Upper lobe of left lung (tissue), 6 donors: ENCODE measurements at places on chromosomes 11 and 22. TPM values are rescaled to one million over a fixed set of nuclear protein-coding genes. Genes with fewer than 3 reads are reported as not detected.

The KRTAP5-8 gene
- 0.98 TPM for total RNA-seq

The OSBP2 gene
- 12.6 TPM for total RNA-seq

DNA sequence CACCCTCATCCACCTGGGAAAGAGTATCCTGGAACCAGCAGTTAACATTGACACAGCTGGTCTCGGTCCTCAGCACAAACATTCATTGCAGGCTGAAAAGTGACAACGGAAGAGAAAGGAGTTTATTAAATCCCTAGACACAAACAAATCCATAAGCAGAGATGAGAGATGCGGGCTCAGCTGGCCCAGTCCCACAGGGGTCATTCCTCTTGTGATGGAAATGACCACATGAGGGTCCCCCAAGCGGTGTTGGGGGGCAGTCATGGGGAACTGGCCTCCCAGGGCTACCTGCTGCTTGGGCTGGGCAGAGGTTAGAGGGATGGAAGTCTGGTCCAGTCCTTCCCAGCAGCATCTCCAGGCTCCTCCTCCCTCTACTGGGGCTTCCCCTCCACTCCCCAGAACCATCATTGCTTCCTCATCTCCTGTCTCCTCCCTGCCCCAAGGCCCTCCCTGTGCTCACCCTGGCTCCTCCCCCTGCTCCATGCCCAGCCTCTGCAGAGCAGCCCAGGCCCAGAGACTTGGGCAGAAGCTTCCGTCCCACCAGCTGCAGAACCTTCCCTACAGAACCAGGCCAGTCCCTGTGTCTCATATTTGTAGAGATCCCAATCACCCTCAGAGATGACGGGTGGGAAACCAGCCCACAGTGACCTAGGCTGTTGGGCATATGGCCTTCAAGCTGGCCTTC, 5.4 kb upstream of the IGLL5 start:
- H3K4me1 ChIP-seq = no peaks in the 10 kb centered on the region
- no peak overlapping the region for H3K27ac ChIP-seq
- H3K4me3 ChIP-seq = no peak overlapping the region

The MS4A12 gene
- not detected for total RNA-seq

GRCh38 chr11:50075856-50076255, 43.2 kb downstream of the OR4C45 start:
- no peaks in the 10 kb centered on the region for H3K4me1 ChIP-seq
- DNase-seq = peak; percentile 15
- H3K36me3 ChIP-seq = no peaks in the 10 kb centered on the region
- no peak overlapping the region for H3K4me3 ChIP-seq

The KRTAP5-2 gene
- total RNA-seq = not detected

- no peak overlapping the region for H3K4me3 ChIP-seq
- peaks cover 7% of the 10 kb centered on the region for H3K36me3 ChIP-seq
- H3K27ac ChIP-seq = peak overlapping the region; percentile 96
- peak; percentile 68 for DNase-seq
- H3K4me1 ChIP-seq = peaks cover 98% of the 10 kb centered on the region
Observed at GRCh38 chr11:67273260-67273990, 7.2 kb downstream of the GRK2 start.

DNA sequence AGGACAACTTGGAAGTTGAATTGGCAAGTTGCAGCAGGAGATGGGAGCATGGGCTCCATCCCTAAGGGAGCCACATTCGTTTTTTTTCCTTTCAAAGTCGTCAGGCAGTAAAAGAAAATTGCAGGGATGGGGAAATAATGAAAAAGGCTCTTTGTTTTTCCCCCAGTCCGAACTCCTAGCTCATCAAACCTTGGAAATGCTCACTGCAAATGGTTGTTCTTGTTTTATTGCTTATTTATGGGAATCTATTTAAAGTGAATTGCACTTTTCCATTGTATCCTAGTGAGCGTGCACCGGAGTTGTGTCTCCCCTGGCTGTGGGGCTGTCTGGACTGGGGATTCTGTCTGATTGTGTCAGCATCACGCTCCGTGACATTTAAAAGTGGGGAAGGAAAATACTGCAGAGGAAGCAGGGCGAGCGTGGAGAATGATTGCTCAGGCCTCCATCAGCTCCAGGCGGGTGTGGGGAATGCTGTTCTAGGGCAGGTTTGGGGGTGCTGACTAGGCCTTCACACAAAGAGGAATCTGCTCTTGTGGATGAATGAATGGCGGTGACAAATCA, 306.4 kb downstream of the KIRREL3 start:
- no peaks in the 10 kb centered on the region for H3K4me1 ChIP-seq
- H3K36me3 ChIP-seq = no peaks in the 10 kb centered on the region
- H3K27ac ChIP-seq = no peak overlapping the region
- no peak for DNase-seq

DNA sequence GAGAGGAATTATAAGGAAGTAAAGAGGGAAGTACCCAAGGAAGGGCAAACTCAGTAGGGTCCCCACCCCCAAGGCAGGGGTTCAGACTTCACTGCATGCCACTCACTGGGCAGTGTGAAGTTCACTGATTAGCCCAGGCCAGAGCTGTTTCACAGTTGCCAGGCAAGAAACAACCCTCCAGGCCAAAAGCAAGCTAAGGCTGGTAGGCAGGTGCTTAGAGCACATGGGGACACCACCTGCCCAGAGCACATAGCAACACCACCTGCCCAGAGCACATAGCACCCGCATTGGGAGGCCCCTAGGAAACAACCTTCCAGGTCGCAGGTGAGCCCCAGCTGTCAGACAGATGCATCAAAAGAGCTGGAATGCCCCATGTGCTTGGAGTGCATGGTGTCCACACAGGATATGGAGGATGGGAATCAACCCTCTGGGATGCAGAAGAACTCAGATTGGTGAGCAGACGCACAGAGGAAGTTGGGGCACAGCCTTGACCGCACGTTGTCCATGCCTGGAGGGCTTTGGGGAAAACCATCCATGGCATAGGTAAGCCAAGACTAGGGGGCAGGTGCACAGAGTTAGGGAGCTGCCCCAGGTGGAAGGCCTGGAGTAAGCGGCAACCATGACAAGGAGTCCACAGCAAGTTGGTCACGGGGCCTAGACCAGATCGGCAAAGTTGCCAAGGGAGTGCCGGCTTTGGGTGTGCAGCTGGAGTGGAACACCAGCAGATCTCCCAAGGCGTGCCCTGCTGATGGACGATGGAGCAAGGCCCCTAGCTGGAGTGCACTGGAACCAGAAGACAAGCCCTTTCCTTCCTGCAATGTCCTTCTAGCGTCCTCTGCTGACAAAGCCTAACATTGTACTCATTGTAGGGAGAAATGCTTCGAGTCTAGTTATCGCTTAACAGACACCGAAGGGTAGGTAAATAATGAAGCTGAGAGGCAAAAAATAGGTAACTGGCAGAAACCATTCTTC, 7.8 kb upstream of the TMEM216 start:
- no peaks in the 10 kb centered on the region for H3K27me3 ChIP-seq
- DNase-seq = no peak
- H3K27ac ChIP-seq = no peak overlapping the region
- no peak overlapping the region for H3K4me3 ChIP-seq

- DNase-seq = no peak
- no peaks in the 10 kb centered on the region for H3K27me3 ChIP-seq
- no peaks in the 10 kb centered on the region for H3K36me3 ChIP-seq
- H3K4me3 ChIP-seq = no peak overlapping the region
Observed at GRCh38 chr11:36155124-36155561, 134.1 kb downstream of the COMMD9 start.

- H3K4me1 ChIP-seq = no peaks in the 10 kb centered on the region
- H3K36me3 ChIP-seq = no peaks in the 10 kb centered on the region
- DNase-seq = no peak
- H3K4me3 ChIP-seq = no peak overlapping the region
- no peaks in the 10 kb centered on the region for H3K27me3 ChIP-seq
Observed at GRCh38 chr11:119854521-119854920, 125.5 kb upstream of the NECTIN1 start.

DNA sequence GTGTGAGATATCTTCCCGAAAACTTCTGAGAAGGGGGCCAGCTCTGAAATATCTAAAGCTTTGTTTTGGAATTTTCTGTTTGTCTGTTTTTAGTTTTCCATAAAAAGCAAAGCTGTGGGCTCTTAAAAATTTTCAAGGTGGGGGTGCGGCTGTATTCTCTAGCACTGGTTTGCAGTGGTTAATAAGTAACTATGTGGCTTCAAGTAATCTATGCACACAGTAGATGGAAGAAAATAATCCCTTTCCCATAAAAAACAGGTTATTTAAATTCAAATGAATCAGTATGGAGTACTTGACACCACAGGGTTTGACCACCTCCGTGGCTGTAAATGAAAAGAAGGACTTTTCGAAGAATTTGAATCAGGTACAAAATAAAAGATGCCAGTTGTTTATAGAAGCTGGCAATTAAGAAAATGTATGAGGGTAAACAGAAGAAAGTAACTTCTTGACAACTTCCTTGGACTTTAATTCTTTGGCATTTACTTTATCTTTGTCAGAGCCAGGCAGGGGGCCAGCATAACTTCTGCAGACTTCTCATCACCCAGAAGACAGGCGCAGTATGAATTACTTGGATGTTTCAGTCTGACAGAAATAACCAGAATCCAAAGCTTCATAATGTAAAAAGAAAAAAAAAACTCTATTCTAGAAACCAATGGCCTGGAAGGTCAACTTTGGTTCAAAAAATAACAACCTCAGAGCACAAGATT, 981.0 kb downstream of the DLG2 start:
- no peaks in the 10 kb centered on the region for H3K4me1 ChIP-seq
- no peak overlapping the region for H3K4me3 ChIP-seq
- H3K27ac ChIP-seq = no peak overlapping the region
- no peak for DNase-seq

DNA sequence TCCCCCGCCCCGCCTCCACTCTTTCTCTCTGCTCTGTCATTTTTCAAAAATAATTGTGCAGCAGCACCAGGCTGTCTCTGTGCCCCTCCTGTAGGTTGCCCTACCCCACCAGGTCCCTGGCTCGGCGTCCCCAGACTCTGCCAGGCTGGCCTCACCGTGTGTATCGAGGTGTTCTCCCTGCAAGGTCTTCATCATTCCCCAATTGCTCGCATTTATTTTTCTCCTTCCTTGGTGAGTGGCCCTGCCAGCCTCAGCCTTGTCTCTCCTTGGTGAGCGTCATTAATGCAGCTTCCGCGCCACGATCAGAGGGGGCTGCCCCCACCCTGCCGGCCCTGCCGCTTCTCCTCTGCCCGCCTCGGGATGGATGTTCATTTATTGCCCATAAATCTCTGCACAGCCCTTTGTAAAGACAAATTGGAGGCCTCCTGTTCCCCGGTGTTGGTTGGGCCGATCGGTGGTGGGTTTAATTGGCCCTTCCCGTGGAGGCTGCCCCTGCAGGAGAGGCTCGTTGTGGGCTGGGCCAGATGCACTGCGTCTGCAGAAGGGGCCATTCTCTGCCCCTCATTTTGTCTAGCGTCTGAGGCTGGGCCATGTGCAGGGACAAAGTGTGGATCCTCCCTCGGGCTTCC, 33.2 kb downstream of the RTN4R start:
- peaks cover 27% of the 10 kb centered on the region for H3K4me1 ChIP-seq
- no peaks in the 10 kb centered on the region for H3K27me3 ChIP-seq
- no peak overlapping the region for H3K27ac ChIP-seq
- H3K4me3 ChIP-seq = no peak overlapping the region
- H3K36me3 ChIP-seq = no peaks in the 10 kb centered on the region

GRCh38 chr22:43310311-43310710, 32.9 kb downstream of the SCUBE1 start:
- no peak overlapping the region for H3K27ac ChIP-seq
- no peaks in the 10 kb centered on the region for H3K36me3 ChIP-seq
- H3K27me3 ChIP-seq = no peaks in the 10 kb centered on the region
- no peak for DNase-seq
- H3K4me1 ChIP-seq = peaks cover 8% of the 10 kb centered on the region

GRCh38 chr11:109490953-109491635, 69.1 kb downstream of the C11orf87 start:
- H3K4me1 ChIP-seq = no peaks in the 10 kb centered on the region
- DNase-seq = no peak
- no peak overlapping the region for H3K27ac ChIP-seq
- no peak overlapping the region for H3K4me3 ChIP-seq
- H3K27me3 ChIP-seq = no peaks in the 10 kb centered on the region

DNA sequence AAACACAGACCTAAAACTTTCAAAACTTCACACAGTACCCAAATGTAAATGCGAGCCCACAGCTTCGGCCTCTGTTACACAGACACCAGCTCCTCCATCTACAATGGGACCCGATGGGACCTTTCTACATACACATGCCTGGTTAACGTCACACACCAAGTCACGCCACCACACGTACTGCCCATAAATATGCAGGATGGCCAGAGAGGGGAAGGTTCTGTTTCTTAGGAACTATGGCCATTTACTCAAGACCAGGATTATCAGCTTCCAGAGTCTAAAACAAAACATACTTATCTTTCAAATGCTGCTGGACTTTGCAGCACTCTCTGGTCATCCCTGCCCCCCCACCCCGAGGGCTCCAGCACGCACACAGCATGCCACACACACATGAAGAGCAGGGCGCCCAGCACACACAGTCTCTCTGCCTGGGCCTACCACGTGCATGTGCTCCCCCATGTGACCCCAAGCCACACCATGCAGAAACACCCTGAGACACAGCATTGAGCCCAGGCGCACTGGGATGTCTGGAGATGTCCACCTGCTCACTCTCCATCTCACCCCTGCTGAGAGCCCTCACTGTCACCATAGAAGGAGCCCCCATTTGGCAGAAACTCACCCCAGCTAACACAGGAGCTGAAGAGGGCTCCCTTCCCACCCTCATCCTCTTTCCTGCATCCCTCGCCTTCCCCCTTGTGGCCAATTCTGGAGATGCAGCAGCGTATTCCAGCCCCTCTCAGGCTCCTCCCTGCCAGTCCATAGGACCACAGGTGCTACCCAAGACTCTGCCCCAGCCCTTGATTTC, 61.8 kb downstream of the SLC22A12 start:
- H3K36me3 ChIP-seq = no peaks in the 10 kb centered on the region
- H3K27ac ChIP-seq = no peak overlapping the region
- H3K4me1 ChIP-seq = no peaks in the 10 kb centered on the region
- peak; percentile 57 for DNase-seq
- H3K4me3 ChIP-seq = no peak overlapping the region
- no peaks in the 10 kb centered on the region for H3K27me3 ChIP-seq

- no peaks in the 10 kb centered on the region for H3K36me3 ChIP-seq
- H3K27me3 ChIP-seq = no peaks in the 10 kb centered on the region
- DNase-seq = no peak
- H3K27ac ChIP-seq = no peak overlapping the region
- H3K4me3 ChIP-seq = no peak overlapping the region
- peaks cover 14% of the 10 kb centered on the region for H3K4me1 ChIP-seq
Observed at GRCh38 chr22:32205974-32206773, 1.3 kb upstream of the RFPL2 start.
